Cardiac septum (tissue), 1 donor: ENCODE measurements at places on chromosomes 2 and 18. TPM values are rescaled to one million over a fixed set of nuclear protein-coding genes. Genes with fewer than 3 reads are reported as not detected.

The DIPK1C gene
- total RNA-seq: 5.9 TPM

The SERPINB4 gene
- not detected for total RNA-seq

The ARHGAP25 gene
- total RNA-seq: 5.2 TPM

- no peak for DNase-seq
Measured at GRCh38 chr2:207260947-207261346, 95.2 kb upstream of the KLF7 start.

DNA sequence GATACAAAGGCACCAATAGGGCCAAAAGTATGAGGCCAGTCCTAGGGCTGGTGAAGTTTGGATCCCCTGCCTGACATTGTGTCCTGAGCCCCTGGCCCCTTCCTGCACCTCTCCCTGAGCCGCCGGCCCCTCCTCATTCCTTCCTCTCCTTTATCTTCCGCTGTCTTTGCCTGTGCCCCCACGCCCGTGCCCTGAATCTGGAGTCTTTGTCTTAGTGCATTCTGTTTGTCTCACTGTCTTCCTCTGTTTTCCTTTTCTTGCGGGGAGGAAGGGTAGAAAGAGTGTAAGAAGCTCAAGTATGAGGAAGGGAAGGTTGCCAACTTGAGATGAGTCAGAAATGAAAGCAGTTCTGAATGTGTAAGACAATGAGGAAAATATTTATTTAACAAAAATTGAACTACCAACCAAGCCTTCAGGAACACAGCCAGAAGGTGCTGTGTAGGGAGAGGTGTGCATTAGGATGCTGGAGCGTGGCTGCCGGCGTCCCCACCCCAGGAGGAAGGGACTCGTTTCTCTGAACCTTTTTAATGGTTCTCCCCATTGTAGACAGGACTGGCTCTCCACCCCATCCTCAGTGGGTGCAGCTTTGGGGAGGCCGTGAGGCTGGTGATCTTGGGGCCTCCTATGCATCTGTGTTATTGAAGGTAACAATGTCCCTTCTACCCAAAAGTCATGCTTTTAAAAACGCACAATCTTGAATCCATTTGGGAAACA is 133.1 kb downstream of the NEDD4L start:
- no peak for DNase-seq

DNA sequence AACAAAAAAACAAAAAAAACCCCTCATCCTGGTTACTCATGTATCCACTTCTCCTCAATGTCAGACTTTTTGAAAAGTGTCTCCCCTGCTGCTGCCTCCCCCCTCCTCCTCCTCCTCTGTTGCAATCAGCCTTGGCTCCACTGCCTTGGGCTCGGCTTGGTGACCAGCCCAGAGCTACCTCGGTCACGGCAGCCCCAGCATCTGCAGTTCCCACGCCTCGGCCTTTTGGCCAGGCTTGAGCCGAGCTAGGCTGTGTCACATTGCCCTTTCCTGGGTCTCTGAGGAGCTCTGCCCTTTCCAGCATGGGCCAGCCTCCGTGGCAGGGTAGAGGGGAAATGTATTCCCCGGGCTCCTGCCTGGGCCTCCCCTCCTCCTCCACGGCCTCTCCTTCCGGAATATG is 22.7 kb upstream of the INHBB start:
- no peak for DNase-seq
